ENCODE measurements at places on chromosomes 7 and 10.

DNA sequence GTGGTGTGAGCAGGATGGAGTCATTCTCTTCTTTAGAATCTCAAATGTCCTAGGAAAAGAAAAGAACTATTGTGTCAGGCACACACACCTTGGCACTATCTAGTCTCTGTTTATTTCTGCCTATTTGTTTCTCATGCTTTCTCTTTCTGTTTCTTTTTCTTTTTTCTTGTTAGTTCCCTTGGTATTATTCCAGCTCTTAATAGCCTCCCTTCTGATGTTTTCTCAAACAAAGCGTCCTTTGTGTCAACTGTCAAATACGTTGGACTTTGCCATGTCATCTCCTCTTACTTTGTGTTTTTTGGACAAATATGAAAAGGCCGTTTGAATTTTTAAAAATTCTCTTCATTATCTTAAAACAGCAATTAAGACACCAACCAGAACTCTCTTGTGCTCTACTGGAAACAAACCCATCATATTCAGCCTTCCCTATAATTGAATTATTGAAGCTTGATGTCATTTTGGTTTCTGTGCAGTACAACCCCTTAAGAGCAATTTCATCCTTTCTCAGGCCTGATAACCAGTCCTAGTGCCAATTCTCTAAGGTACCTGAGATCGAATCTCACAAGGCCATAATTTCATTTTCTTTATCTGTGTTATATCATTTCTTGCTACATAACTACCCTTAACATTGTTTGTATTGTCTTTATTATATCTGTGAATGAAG, 497.8 kb upstream of the NRP1 start:
- DNase-seq, result no peak

DNA sequence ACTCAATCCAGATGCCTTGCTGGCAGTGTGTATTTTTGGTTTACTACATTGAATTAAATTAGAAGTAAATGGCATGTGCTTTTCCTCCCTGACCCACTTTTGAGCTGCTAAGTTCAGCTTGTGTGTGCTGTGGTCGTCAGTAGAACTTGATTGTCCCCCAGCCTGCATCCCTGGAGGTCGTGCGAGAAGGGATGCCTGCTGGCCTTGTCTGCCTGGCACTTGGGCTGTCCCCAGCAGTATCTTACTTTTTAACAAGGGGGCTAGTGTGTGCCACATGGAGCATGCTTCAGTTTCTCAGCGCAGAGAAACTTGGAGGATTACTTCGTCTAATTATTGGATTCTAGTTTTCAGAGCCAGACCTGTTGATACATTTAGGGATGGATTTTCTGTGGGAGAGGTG, 80.2 kb downstream of the ADCY1 start:
- no peak for DNase-seq

DNA sequence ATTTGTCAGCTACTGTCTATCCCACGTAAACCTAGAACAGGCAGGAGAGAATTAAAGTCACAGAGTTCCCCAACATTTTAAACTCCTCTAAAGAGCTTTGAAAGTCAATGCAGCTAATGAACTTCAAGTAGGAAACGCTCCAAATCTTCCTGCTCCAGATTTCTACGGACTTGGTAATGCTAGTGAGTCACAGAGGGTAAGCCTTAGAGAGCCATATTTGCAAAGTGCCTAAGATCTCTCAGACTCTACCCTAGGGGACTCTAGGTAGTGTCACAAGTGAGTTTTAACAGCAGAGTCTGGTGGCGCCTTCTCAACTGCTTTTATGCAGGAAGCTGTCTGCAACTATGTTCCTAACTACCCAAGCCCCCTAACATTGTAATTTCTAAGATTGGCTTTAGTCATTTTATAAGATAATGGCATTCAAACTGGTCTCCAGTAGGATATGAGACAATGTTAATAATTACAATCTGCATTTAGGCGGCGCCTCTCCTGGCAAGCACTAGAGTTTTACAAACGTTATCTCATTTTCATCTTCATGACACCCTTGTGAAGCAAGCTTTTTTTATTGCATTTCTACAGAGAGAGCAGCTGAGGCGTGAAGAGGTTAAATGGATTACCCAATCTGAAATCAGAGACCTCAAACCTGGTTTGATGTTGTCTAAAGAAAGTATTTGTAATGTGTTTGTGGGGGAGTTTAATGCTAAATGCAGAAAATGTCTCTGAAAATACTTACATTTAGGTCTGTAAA, 22.0 kb upstream of the FZD1 start:
- no peak for DNase-seq

- DNase-seq, result no peak
Observed at GRCh38 chr10:128860574-128860973, 606.5 kb upstream of the MGMT start.

DNA sequence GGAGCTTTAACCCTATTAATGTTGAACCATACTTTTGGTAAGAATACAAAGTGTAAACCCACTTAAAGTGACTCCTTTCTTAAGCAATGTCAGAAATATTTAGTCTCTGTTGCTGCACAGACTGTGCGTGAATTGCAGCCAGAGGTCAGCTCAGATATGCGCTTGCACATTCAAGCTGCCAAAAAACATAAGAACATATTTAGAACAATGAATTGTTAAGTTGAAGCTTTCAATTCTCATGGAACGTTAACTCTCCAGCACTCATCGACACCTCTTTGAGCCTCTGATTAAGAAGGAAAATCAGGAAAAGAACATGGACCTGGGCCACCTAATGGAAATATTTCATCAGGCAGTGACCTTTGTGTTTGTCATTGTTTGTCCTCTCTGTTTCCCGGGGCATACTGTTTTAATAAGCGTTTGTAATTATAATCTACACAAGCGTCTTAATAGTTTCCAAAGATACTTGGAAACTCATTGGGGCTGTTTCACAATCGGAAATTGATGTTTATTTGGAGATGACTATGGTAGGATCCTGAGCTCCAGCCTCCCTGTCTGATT, 193.0 kb upstream of the CELF2 start:
- DNase-seq, result no peak

DNA sequence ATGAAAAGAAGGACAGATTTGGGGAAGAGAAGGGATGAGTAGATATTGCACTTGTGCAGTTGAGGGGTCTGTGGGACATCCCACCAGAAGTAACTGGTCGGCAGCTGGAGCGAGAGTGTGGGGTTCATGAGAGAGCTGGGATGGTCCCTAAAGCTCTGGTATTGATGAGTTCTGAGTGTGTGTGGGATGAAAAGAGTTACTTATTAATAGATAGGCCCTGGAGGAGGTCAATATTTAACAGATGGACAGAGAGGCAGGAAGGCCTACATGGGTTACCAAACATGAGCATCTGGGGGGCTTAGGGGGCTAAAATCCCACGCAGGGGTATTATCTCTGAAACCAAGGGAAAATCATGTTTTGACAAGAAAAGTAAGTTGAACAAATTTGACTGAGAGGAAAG, 95.7 kb upstream of the SFMBT2 start:
- DNase-seq, result no peak

- no peak for DNase-seq
Observed at GRCh38 chr10:33249659-33250345, 84.7 kb downstream of the NRP1 start.

GRCh38 chr7:75881436-75882095, 2.7 kb downstream of the RHBDD2 start:
- DNase-seq, result no peak

- DNase-seq, result no peak
Observed at GRCh38 chr10:101612086-101612485, 24.0 kb downstream of the DPCD start.

- no peak for DNase-seq
Observed at GRCh38 chr10:104300736-104301292, 31.8 kb downstream of the GSTO2 start.

DNA sequence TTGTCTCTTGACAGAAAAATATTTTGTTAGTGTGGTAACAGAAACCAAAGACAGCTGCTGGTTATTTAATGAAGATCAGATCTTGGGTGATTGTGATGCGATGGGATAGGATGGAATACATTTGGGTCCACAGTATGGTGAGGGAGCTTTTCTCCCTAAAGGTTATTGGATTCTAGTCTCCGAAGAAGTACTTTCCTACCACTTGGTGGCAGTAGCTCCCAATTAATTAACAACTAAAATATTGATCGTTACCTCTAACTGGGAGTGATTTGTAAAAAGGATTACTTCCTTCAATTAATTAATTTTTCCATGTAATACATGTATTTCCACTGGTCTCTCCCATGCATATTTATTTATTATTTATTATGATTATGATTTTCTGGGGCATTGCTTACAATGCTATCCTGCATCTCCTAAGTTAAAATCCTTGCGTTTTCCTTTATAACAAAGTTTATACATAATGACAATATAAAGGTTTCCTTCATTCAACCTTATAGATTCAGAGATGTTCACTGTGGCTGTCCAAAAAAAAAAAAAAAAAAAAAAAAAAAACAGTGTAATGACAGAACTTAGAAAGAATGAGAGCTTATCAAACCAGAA, 25.6 kb downstream of the TMEM196 start:
- DNase-seq, result no peak

DNA sequence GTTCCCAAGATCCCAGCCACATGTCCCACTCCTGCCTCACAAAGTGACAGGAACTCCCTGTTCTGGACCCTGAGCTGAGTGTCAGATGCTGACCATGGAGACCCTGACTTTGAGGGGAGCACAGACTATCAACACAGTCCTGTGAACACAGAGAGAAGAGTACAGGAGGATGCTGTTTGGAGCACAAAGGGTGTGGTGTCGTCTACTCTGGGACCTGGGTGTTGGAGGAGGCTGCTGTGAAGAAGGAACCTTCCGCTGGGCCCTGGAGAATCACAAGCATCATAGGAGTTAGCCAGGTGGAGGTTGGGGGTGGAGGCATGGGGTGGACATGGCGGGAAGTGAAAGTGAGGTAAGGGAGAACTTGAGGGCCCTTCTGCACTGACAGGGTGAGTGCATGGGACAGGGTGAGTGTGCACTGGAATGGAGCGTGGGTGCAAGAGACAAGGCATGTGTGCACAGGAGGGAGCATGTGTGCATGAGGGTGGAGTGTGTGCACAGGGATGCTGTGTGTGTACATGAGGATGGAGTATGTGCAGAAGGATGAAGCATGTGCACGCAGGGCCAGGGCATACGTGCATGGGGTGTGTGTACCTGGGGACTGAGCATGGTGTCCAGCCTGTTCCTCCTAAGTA, 70.7 kb upstream of the ANTXRL start:
- no peak for DNase-seq

DNA sequence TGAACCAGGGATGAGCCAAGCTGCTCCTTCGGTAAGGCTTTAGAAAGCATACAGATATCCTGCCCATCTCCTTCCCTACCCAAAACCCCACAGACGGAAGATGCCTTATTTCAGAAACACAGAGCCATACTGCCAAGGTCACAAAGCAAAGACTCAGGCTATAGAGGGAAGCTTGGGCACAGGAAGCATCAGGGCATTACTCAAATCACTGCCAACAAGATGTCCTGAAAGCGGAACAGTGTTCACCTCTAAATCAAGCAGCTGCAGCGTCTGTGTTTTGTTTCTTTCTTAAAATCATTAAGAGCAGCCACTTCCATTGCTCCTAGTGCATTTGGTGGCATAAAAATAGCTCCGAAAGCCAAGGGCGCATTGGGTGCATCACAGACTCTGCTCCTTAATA, 307.3 kb downstream of the SORCS1 start:
- no peak for DNase-seq

DNA sequence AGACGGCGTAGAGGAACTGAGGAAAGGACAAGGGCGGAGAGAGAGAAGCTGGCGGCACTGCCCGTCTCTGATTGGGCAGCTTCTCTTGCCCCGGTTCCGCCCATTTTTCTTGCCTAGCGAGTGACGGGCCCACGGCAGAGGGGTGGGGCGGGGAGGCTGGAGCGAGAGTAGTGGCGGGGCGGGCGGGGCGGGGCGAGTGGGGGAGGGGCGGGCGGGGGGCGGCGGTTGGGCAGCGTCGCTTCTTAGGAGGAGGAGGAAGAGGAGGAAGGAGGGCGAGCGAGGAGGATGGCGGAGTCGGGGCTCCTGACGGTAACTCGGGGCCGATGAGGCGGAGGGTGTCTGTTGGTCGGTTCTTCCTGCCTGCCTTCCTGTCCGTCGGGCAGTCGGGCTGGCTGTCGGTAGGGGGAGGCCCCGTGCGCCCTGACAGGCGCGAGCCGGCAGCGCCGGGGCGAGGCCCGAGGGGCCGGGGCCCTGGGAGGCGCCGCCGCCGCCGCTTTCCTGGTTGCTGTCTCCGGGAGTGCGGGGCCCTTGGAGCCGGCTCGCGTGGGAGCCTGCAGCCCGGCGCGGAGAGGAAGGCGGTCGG, at the start of gene SHOC2:
TSS of gene SHOC2 (plus strand) at position 256 of the 583 bp plus-strand sequence. CDS start 44,755 bp downstream, outside the sequence.
- DNase-seq, result peak; percentile 94

DNA sequence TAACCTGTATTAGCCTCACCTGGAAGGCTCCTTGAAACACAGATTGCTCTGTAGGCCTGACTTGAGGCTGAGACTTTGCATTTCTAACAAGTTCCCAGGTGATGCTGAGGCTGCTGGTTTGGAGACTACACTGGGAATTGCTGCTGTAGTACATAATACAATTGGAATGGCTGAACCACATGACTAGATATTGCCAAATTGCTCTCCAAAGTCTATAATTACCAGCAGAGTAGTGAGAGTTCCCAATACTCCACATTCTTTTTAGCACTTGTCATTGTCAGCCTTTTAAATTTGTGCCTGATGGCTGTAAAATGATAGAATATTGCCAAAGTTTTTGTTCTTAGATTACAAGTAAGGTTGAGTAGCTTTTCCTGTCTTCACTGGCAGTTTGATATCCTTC, 39.9 kb downstream of the PLEKHA8 start:
- no peak for DNase-seq

DNA sequence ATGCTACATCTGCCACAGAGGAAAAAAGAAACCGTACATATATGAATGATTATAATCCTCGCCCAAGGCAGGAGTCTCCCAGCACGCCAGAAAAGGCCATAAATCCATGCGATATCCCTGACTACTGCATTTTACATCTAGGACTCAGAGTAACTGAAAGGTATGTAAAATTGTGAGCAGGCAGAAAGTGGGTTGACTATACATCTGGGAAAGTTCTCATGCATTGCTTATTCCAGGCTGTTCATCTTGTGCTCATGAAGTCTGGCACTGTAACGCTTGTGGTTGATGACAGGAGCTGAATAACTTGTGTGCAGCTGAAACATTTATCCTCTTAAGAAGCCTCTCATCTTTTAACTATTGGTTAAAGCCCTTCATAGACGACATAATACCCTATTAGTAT, 193.4 kb upstream of the STEAP4 start:
- no peak for DNase-seq

DNA sequence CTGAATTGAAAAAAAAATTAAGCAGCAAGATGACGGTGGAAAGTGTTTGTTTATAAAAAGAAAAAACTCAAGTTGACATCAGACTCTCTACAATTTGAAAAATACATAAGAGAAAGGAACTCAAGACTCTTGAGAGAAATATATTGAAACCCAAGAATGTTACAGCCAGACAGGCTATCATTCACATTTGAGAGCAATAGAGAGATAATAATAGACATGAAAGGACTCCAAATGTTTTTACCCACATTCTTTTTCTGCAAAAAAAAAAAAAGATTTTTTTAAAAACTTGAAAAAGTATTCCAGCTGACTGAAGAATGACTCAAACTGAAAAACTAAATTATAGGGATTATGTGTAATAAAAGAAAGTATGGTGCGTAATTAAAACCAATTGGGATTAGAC, 532.4 kb downstream of the INHBA start:
- DNase-seq, result no peak

Measured in stimulated activated CD4-positive, alpha-beta T cell treated with anti-CD3 and anti-CD28 coated beads, Interleukin-12 subunit alpha, Interleukin-12 subunit beta, amount 100 ng/mL, for 4 hours (primary cell).